Hematopoietic multipotent progenitor cell (in vitro differentiated cells): ENCODE measurements at places on chromosomes 4 and X.

DNA sequence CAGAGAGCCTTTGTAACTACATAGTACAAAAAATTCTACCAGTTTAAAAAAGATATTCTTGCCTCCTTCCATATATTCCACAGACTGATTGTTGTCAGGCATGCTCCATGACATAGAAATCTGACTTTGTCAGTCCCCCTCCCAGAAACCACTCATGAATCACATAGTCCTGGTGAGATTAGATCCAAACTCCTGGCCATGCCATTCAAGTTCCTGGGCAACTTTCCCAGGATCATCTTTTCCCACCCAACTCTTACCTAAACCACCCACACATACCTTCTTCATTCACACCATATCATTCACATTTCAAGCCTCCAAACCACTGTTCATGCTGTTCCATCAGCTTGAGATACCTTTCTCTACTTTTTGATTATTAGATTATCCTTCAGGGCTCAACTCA is 46.4 kb downstream of the SLC16A2 start:
- DNase-seq = no peak

GRCh38 chrX:137227151-137227550 is 193.4 kb upstream of the GPR101 start:
- DNase-seq = no peak

- DNase-seq = no peak
Observed at GRCh38 chrX:123648028-123648810, 84.6 kb downstream of the THOC2 start.

DNA sequence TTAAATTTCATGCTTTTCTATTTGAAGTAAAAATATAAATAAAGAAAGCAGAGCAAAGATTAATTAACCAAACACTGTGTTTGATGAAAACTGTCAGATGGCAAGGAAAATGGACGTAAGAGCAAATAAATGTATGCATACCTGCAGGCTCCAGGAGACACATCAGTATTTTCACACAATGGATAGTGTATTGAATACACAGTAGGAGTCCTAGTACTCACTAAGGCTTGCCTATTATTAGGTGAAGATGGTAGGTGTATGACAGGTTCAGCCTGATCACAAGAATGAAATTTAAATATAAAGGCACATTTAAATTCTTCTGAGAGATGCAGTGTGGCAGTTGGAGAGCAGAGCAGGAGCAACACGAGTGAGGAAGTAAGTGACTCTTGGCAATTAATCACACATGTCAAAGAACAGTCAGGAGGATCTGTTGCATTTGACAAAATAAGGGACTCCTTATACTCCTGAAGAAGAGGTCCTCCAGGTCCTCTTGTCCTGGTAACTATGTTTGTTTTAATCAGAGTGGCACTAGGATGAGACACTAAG is 106.0 kb upstream of the NDST4 start:
- DNase-seq = no peak

GRCh38 chr4:99264927-99265326 is 25.9 kb downstream of the ADH1A start:
- DNase-seq = no peak

GRCh38 chrX:139930916-139931645 is 1.8 kb downstream of the ATP11C start:
- no peak for DNase-seq

DNA sequence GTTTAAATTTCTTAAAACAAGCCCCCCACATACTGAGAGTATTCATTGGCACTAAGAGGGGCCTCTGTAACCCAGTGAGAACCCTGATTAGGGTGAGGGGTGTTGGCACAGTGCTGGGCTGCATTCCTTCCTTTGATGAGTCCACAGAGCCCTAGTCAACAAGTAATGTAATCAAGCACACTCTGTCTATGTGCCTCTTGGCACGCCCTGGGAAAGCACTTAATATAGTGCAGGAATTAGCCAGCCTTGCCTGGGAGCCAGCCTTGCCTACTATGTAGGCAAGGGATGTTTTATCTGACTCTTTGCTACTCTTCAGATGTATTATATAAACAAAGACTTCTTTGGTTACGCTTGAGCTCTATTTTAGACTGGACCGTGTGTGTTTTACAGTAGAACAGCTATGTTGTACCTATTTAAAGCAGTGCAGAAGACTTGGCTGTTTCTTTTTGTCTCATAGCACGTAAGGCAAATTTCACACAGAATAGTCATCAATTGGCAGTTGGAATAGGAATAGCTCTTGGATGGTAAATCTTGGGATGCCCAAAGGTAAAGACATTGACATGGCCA is 64.3 kb downstream of the FRAS1 start:
- DNase-seq = no peak

DNA sequence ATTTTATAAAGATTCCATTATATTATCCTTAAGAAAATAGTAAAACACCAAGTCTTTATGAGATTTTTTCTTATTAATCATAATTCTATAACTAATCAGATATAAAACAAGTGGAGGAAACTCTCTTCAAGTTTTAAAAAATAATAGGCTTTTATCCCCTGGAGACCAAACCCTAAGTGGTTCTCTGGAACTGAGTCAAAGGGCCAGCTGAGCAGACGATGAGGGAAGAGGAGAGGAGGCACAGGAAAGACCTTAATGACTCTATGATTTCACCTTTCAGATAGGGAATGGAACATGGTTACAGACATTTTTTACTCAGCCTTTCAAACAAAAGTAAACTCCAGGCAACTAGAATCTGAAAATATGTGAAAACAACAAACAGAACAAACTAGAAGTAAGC is 201.8 kb downstream of the SLC39A8 start:
- DNase-seq = no peak

- peak; percentile 26 for DNase-seq
Observed at GRCh38 chr4:16226816-16227461, 668 bp upstream of the TAPT1 start.

DNA sequence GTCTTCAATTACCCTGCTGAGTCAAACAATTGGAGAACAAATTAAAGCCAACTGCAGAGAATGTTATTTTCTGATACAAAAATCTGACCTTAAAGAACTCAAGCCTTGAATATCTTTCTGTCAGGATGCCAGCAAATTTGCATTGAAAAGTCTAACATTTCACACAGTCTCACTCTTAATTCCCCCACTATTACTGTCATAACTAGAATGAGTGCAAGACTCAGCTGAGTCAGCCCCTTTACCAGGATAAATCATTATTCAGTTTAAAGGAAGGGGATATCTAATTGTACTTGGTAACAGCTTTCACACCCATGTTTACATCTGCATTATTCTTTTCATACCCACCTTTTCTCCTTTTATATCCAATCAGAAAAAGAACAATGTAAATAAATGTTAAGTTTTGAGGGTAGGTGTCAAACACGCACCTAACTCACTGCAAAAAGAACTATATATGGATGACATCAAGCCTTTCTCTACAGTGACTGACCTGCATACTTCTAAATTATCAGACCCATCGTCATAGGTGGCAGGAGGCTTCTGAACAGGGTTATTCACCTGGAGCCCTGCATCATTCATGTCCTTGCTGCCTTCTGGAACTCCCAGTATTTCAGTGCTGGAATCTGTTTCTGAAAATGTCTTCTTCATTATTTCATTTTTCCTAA is 117.4 kb downstream of the TMA16 start:
- DNase-seq = no peak

- DNase-seq = no peak
Observed at GRCh38 chr4:149709640-149710039, 106.0 kb downstream of the IQCM start.

GRCh38 chrX:13545726-13546125 is 23.7 kb upstream of the EGFL6 start:
- DNase-seq = no peak

DNA sequence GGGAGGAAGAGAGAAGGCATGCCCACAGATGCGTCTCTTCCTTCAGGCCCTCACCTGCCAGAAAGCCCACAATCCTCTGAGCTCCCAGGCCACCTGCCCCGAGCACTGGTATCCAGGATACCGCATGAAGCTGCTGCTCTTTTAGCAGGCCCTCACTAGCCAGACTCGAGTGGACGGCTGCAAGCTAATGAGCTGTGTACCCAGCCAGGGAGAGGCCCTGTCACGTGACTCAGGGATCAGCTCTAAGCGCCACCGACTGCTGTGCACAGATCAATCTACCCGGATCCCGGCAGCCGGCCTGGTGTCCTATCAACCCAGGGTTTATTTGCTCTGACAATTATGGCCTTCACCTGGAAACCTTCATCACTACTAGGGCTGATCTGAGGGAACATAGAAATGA is 39.0 kb downstream of the BCOR start:
- no peak for DNase-seq

DNA sequence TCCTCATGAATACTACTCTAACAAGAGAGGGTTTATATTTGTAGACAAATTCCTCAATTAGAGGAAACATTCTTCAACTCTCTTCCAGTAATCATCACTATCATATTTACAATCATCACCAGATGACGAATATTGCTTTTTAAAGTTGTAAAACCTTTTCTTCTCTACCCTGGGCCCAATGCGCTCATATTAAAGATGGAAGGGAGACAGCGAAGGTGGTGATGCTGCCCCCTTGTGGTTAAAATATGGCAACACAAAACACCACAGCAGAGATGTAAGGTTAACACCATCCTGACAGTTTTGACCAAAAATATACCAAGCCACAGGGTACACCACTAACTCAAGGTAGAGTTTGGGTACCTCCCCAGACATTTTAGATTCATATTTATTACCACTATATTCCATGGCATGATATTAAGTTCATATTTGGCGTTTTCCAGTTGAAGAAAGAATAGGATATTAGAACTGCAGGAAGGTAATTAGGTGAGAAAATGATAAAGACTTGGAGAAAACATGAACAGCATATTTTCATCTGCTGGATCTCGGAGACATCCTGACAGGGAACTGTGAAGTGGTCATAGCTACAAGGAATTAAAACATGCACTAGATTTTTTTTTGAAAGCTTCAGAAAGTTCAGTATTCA is 72.8 kb downstream of the SLC9A7 start:
- DNase-seq = peak; percentile 58

DNA sequence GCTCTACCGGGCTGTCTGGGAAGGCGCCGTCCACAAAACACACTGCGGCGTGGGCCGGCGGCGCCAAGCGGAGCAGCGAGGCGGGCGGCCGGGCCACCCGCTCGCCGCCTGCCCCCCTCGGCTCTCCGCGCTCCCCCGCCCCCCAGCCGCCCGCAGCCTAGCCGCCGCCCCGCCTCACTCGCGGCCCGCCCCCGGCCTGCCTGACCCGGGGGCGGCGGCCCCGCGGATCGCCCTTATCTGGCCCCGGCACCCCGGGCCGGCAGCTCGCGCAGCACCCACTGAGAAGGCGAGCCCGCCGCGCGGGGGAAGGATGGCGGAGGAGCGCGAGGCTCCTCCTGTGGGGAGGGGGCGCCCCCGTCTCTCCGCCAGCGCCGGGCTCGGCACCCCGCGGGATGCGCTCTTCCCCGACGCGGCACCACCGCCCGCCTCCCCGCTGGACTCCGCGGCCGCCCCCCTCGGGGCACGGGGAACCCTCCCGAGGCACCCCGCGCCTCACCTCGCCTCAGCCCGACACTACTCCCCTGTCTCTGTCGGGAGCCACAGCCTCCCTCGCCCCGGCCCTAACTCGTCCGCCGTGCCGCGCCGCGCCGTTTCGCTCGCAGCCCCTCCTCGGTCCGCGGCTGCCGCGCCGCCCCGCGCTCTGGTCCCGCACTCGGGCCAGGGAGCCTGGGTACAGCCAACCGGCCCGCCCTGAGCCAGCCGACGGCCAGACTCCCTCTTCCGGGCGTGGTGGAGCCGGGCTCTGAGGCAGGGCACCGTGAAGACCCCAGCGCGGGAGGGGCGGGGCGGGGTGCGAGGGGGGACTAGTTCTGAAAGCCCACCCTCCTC is 566 bp downstream of the ATP11C start:
- peak; percentile 32 for DNase-seq

DNA sequence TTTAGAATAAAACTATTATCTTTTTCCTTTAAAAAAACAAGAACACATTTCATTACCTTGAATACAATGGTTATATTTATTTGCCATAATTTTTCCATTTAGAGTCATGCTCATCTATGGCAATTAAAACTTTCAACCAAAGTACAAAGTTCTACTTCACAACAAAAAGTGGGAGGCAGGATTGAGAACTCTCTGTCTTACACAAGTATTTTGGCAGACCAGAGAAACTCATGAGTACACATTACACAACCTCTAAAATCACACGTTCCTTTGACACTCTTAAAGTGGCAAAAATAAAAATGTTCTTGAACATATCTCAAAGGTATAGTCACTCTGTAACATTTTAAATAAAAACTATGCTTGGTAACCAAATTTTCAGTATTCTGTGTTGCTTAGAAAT is 213.4 kb downstream of the IL15 start:
- DNase-seq = no peak

DNA sequence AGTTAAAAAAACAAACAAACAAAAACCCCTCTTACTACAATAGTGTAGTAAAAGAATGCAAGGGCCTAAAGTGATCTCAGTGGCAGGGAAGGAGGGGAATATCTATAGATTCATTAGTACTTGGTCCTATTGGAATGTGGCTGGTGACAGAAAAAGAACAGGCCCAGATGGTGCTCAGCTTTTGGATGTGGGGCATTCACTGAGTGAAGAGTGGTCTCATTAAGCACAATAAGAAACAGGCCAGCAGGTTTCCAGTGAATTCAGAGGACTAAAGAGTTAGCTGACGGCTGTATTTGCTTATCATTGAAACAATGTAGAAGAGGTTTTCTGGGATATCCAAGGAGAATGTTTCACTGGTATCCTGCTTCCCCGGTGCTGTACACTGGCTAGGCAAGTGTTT is 243.8 kb upstream of the HHIP start:
- DNase-seq = no peak

DNA sequence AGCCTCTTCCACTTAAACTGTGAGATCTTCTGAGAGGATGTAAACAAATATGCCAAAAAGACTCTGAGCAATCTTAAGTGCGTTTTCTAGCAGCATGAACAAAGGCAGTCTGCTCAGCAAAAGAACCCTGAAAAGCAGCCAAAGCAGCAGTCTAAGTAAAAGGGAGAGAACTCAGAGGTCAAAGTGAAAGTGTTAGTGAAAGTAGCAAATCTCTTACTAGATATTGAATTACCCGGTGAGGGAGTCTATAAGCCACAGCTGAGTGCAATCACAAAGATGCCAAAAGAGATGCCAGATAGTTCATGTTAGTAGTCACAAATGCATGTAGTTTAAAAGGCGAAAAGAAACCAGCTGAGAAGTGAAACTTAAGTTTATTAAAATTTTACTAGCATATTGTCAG is 7.9 kb upstream of the GNRHR start:
- DNase-seq = no peak

- no peak for DNase-seq
Observed at GRCh38 chr4:146398404-146398803, 123.3 kb downstream of the SLC10A7 start.

GRCh38 chrX:121135488-121136207 is 88.2 kb downstream of the GLUD2 start:
- DNase-seq = no peak

GRCh38 chrX:150482537-150483206 is 85.7 kb upstream of the MTM1 start:
- no peak for DNase-seq
